ENCODE measurements at places on chromosomes 4 and X.

DNA sequence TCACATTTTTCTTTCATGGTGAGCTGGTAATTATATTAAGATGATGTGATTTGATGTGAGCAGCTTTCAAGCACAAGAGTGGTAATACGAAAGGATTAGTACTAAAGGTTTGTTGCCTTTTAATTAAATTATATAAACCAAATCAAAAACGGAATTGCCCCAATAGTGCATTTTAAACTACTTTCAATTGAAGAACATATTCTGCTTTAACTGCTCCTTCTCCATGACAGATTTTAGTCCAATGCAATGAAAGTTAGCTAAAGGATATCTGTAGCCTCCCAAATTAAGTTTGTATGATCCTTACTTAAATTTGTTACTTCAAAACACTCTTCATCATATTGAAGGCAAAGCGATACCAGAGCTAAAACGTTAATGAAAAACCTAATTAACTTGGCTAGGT, 447.1 kb upstream of the AMOT start:
- no peak for DNase-seq

GRCh38 chrX:10529344-10529743, 91.0 kb downstream of the MID1 start:
- peak; percentile 38 for DNase-seq

DNA sequence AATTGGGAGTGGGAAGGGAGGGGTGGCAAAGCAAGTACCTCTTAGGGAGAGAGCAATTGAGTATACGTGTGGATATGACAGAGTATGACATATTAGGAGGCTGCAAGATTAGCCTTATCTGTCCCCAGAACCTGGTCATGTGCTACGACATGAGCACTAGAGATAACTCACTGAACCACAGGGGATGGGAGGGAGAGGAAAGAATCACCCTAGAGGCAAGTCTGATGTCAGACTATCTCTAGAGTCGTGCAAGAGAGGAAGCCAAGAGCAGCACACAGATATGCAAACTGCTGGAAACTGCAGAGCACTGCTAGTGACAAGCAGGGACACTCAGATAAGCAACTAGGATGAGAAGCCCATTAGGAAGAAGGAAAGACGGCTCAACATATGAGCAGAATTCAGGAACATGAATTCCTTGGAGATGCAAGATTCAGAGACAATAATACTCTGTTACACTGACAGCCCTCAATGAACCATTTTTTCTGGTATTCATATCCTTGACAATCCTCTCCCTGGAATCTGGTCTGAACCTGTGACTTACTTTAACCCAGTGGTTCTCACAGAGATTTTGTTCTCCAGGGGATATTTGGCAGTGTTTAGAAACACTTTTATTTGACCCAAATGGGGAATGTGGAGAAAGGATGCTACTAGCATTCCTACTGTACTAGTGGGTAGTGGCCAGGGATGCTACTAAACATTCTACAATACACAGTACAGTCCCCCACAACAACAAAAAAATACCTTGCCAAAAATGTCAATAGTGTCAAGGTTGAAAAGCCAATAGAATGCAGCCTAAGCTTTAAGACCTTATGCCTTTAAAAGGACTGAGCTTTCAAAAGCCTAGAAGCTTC, 84.0 kb upstream of the BMP2K start:
- DNase-seq = no peak

GRCh38 chrX:89034679-89035078, 287.7 kb downstream of the CPXCR1 start:
- no peak for DNase-seq

- DNase-seq = no peak
These were observed 1811.2 kb upstream of the PCDH10 start for GRCh38 chr4:131337936-131338335.

DNA sequence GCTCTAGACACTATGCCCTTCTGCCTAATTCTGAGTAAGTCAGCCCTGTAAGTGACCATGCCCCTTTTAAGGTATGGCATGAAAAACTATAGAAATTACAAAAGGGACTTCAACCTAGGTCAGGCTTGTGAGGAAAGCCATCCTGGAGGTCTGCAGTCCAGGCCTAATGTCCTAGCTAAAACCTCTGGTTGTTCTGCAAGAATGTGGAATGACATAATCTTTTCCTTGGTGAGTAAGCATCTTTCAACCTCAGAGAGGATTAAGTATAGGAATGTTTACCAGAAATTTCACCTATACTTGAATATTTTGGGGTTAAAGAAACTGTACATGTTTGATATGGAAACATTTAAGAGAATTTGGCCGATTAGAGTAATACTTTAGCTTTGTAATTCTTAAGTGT, 23.8 kb upstream of the HPSE start:
- DNase-seq = no peak

GRCh38 chrX:133497356-133497755, 82.1 kb upstream of the GPC4 start:
- DNase-seq = peak; percentile 10

DNA sequence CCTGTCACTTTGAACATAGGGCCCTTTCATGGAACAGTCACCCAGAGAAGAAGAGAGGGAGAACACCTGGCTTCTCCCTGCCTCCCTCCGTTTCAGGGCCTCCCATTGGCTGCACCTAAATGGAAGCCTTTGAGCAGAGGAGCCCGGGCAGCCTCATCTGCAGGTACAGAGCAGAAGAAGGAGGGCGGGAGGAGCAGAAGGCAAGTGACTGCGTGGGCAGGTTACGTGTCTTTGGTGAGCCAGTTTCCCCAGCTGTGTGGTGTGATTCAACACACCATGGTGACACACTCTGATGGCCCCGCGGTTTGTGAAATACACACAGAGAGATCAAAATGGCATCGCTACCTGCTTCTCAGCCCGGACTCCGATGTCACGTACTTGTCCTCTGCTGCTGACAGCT, 431 bp downstream of the C4orf50 start:
- DNase-seq = no peak

Measured in GM04504 (cell line).